ENCODE measurements at places on chromosomes 3 and 15. TPM values are rescaled to one million over a fixed set of nuclear protein-coding genes. Genes with fewer than 3 reads are reported as not detected.

DNA sequence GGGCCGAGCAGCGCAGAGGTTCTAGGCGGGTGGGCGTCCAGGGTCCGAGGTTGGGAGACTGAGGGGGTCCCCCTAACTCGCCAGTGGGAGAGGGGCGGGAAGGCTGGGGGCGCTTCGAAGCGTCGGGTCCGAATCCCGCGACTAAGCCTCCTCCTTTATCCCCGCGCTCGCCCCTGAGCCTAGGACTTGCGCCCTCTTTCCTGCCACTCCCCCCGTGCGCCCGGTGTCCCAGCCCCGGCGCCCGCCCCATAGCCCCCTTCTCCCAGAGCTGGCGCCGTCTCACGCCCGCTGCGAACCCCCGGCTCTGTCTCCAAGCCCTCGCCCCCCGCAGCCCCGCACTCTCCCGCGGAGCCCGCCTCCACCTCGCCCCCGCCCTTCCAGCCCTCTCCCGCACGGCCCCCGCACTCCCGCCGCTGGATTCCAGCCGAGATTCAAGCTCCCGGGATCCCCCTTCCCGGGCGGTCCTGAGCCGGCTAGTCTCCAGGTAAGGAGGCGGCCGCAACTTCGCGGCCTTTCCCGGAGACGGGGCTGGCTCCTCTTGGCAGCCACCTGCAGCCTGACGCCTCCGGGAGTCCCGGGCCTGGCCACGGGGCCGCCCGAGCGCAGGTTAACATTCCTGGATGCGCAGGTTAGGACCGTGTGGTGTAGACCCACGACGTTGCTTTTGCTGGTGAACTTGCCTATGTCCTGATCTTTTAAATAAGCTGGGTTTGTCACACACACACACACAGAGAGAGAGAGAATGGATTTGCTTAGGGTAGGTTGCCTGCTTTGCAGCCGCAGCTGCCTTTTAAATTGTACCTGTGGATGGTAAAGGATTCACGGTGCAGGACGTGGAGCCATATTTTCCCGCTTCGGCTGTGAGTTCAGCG is 563 bp downstream of the PXYLP1 start:
- peak; percentile 45 for DNase-seq

GRCh38 chr3:131072845-131073244 is 46.2 kb downstream of the NEK11 start:
- DNase-seq = peak; percentile 52

GRCh38 chr3:143595456-143596077 is 252.7 kb downstream of the SLC9A9 start:
- no peak for DNase-seq

DNA sequence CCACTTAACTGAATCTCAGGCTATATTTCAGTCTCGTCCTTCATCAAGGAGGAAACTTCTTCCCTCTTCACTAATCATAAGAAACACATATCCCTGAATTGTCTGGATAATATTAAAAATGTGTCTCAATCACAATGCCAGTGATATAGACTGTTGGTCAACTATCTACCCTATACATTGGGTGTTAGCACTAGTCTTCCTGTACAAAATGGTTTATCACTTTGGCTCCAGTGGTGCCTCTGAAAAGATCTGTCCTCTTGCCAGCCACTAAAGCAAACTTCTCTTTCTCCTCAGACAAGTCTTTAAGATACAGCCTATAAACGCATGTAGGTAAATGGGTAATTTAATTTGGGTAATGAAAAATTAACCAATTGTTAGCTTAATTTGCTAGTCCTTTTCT is 156.6 kb downstream of the MECOM start:
- no peak for DNase-seq

DNA sequence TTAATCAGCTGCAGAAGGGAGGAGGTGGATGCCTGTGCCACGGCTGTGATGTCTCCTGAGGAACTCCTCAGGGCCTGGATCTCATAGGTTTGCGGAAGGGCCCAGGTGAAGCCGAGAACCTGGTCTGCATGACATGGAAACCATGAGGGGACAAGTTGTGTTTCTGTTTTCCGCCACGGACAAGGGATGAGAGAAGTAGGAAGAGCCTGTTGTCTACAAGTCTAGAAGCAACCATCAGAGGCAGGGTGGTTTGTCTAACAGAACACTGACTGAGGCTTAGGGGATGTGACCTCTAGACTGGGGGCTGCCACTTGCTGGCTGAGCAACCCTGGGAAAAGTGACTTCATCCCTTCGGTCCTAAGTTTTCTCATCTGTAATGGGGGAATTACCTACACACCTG is 52.4 kb downstream of the IL20RB start:
- no peak for DNase-seq

ITPKA gene
- not detected for polyA plus RNA-seq

EIF5A2 gene
- polyA plus RNA-seq = 24.2 TPM
